Ascending aorta (tissue), 2 donors: ENCODE measurements at places on chromosomes 2 and 18.
A peak's percentile ranks its signal among the peaks of the same experiment; 100 is the strongest.

GRCh38 chr2:197296835-197297234 lies 13.7 kb downstream of the ANKRD44 start:
- no peak overlapping the region for H3K4me3 ChIP-seq
- DNase-seq, result no peak
- H3K27ac ChIP-seq, result no peak overlapping the region
- no peaks in the 10 kb centered on the region for H3K36me3 ChIP-seq

- DNase-seq, result no peak
- no peaks in the 10 kb centered on the region for H3K36me3 ChIP-seq
- H3K27ac ChIP-seq, result no peak overlapping the region
- H3K4me3 ChIP-seq, result no peak overlapping the region
Observed at GRCh38 chr18:5173646-5174045, 23.4 kb downstream of the AKAIN1 start.

GRCh38 chr18:22914633-22915032 lies 18.5 kb upstream of the RBBP8 start:
- H3K36me3 ChIP-seq, result no peaks in the 10 kb centered on the region
- DNase-seq, result no peak
- H3K4me3 ChIP-seq, result no peak overlapping the region
- H3K27ac ChIP-seq, result no peak overlapping the region

- H3K4me3 ChIP-seq, result no peak overlapping the region
- DNase-seq, result no peak
- no peaks in the 10 kb centered on the region for H3K27me3 ChIP-seq
- H3K27ac ChIP-seq, result no peak overlapping the region
- H3K4me1 ChIP-seq, result no peaks in the 10 kb centered on the region
Observed at GRCh38 chr2:88126772-88127637, 857 bp downstream of the FABP1 start.

DNA sequence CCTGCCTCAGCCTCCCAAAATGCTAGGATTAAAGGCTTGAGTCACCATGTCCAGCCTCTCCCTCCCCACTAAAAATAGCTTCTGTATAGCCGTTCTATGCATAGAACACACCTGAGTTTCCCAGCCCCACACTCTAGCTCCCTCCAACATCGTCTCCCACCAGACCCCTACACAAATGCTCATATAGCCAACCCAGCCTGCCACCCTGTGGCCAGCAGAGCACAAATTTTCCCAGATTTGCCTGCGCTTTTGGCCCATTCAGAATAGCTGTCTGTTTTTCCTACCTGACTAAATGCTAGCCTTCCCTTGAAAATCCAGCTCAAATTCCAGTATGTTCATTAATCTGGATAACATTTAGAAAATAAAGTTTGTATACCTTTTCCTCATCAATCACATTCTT lies 22.8 kb downstream of the TRABD2A start:
- H3K4me3 ChIP-seq, result no peak overlapping the region
- no peaks in the 10 kb centered on the region for H3K4me1 ChIP-seq
- no peaks in the 10 kb centered on the region for H3K36me3 ChIP-seq
- no peak overlapping the region for H3K27ac ChIP-seq
- DNase-seq, result no peak
- no peaks in the 10 kb centered on the region for H3K27me3 ChIP-seq

- no peak overlapping the region for H3K27ac ChIP-seq
- no peak overlapping the region for H3K4me3 ChIP-seq
- no peaks in the 10 kb centered on the region for H3K4me1 ChIP-seq
- no peaks in the 10 kb centered on the region for H3K27me3 ChIP-seq
Observed at GRCh38 chr2:42327125-42327524, 33.9 kb downstream of the COX7A2L start.

DNA sequence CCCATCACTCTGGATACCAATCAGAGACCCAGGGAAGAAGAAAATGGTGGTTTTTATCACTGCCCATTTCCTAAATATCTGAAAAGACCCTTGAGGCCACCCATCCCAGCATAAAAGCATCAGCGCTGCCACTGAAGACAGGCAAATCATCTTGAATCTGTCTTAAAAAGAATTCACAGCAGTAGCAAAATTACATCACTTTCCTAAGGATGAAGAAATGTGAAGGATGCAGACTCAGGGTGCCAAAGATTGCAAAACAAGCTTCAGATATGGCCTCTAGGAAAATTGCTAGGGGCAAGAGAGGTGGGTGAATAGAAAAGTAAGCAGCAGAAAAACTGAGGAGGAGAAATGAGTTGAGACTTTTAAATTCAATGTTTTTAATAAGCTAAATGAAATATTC lies 70.0 kb downstream of the SLC25A12 start:
- no peak for DNase-seq
- H3K4me3 ChIP-seq, result no peak overlapping the region
- H3K27ac ChIP-seq, result no peak overlapping the region

DNA sequence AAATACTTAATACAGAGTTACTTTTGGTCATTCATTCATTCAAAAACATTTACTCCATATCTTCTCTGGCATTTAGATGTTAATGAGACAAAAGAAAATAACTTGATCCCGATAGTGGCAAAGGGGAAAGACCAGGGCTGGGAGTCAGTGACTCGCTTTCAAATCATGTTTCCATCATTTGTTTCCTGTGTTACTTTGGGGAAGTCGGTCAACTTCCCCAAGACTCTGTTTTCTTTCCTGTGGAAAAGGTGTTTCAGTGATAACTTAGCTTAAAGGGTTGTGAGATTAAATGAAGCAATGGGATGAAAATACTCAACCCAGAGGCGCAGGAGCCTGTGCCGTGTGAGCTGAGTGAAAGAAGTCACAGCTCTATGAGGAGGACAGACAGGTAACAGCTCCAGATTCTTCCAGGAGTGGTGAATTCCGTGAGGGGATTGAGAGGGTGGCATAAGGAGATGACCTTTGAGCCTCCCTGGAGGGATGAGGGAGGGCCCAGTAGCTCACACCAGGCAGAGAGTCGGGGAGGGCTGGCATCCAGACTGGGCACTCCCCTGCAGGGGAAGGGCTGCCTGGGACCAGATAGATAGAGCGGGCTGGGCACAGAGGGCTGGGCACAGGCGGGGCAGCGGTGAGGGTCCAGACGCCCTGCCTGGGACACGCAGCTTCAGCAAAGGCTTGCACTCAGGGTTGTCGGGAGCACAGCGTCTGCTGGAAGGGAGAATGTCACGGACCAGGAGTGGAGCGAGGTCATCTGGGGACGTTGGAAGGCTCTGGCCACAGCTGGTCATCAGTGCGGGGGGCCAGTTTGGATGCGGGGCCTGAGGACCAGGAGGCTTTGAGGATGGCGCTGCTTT lies 70.1 kb downstream of the TSHZ1 start:
- no peak overlapping the region for H3K27ac ChIP-seq
- H3K27me3 ChIP-seq, result no peaks in the 10 kb centered on the region
- H3K4me1 ChIP-seq, result no peaks in the 10 kb centered on the region
- no peak overlapping the region for H3K4me3 ChIP-seq
- peaks cover 6% of the 10 kb centered on the region for H3K36me3 ChIP-seq

DNA sequence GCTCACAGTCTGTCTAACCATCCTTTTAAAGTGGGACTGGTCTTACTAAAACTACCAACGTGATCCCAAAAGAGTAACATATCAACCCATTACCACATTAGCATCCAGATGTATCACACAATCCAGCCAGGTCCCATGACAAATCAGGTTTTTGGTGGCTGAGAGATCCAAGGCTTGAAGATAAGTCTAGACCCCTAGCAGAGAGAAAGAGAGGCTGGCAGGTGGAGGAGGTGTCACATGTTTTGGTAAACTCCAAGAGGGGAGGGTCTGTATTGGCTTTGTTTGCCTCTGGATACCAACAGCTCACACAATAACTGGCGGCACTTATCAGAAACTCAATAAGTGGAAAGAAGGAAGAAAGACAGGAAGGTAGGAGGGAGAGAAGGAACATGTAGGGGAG lies 357.6 kb downstream of the SS18 start:
- no peaks in the 10 kb centered on the region for H3K36me3 ChIP-seq
- H3K27ac ChIP-seq, result no peak overlapping the region
- no peak overlapping the region for H3K4me3 ChIP-seq
- H3K4me1 ChIP-seq, result no peaks in the 10 kb centered on the region

- peaks cover 5% of the 10 kb centered on the region for H3K4me1 ChIP-seq
- H3K27me3 ChIP-seq, result no peaks in the 10 kb centered on the region
- peaks cover 6% of the 10 kb centered on the region for H3K36me3 ChIP-seq
- H3K27ac ChIP-seq, result no peak overlapping the region
Observed at GRCh38 chr2:238064376-238064775, 3.6 kb downstream of the SCLY start.

GRCh38 chr2:232142049-232142448 lies 180.5 kb downstream of the DIS3L2 start:
- no peaks in the 10 kb centered on the region for H3K27me3 ChIP-seq
- H3K27ac ChIP-seq, result no peak overlapping the region
- DNase-seq, result no peak
- no peak overlapping the region for H3K4me3 ChIP-seq
- no peaks in the 10 kb centered on the region for H3K4me1 ChIP-seq

- H3K27me3 ChIP-seq, result no peaks in the 10 kb centered on the region
- no peak overlapping the region for H3K4me3 ChIP-seq
- H3K27ac ChIP-seq, result no peak overlapping the region
- H3K4me1 ChIP-seq, result no peaks in the 10 kb centered on the region
Observed at GRCh38 chr2:9941996-9942390, 9.5 kb upstream of the GRHL1 start.

DNA sequence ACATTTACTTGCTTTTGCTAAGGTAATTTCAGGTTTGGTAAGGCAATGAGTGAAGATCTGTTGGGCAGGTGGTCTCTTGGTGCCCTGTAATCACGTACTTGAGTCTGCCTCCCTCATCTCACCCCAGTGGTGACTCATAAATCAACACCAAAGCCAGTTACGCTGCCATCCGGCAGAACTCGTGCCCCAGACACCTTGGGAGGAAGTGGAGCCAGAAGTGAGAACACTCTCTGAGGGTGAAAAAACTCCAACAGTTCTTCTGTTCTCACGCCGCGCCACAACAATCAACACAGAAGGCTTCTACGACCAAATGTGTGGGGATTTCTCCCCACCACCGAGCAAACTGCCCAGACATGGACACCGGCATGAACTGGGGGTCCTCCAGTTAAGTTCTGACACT lies 206.2 kb downstream of the ARL4C start:
- no peak overlapping the region for H3K4me3 ChIP-seq
- no peaks in the 10 kb centered on the region for H3K4me1 ChIP-seq
- peak; percentile 73 for DNase-seq
- H3K36me3 ChIP-seq, result no peaks in the 10 kb centered on the region

DNA sequence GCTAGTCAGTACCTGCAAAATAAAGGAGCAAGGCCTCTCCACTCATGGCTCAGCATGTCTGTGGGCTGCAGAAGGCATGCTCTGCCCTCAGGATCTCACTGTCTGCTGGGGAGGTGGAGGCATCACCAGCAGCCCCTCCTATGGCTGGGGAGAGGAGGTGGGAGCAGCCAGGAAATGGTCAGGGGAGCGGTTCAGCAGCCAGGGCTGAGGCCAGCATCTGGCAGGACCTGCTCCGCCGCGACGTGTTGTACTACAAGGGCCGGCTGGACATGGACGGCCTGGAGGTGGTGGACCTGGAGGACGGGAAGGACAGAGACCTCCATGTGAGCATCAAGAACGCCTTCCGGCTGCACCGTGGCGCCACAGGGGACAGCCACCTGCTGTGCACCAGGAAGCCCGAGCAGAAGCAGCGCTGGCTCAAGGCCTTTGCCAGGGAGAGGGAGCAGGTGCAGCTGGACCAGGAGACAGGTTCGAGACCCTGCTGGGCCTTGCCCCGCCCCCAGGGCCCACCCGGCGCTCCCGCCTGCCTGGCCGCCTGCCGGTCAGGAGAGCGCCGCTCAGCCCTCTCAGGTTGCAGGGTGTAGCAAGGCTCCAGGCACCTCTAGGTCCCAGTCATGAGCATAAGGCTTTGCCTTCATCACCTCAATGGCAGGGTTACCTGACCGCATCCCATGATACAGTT lies 49.0 kb downstream of the FAM168B start:
- H3K4me3 ChIP-seq, result no peak overlapping the region
- peaks cover 23% of the 10 kb centered on the region for H3K36me3 ChIP-seq
- H3K4me1 ChIP-seq, result no peaks in the 10 kb centered on the region
- no peak overlapping the region for H3K27ac ChIP-seq
- no peak for DNase-seq

GRCh38 chr2:132790207-132790785 lies 120.3 kb upstream of the LYPD1 start:
- no peak overlapping the region for H3K4me3 ChIP-seq
- H3K27me3 ChIP-seq, result no peaks in the 10 kb centered on the region
- H3K4me1 ChIP-seq, result no peaks in the 10 kb centered on the region
- no peak for DNase-seq
- no peak overlapping the region for H3K27ac ChIP-seq
- H3K36me3 ChIP-seq, result no peaks in the 10 kb centered on the region

- H3K27me3 ChIP-seq, result no peaks in the 10 kb centered on the region
- H3K27ac ChIP-seq, result peak overlapping the region; percentile 91
- H3K4me3 ChIP-seq, result peak overlapping the region; percentile 68
- H3K4me1 ChIP-seq, result peaks cover 7% of the 10 kb centered on the region
- H3K36me3 ChIP-seq, result peaks cover 14% of the 10 kb centered on the region
- DNase-seq, result peak; percentile 80
Observed at GRCh38 chr2:74457549-74458131, 598 bp upstream of the WBP1 start.

DNA sequence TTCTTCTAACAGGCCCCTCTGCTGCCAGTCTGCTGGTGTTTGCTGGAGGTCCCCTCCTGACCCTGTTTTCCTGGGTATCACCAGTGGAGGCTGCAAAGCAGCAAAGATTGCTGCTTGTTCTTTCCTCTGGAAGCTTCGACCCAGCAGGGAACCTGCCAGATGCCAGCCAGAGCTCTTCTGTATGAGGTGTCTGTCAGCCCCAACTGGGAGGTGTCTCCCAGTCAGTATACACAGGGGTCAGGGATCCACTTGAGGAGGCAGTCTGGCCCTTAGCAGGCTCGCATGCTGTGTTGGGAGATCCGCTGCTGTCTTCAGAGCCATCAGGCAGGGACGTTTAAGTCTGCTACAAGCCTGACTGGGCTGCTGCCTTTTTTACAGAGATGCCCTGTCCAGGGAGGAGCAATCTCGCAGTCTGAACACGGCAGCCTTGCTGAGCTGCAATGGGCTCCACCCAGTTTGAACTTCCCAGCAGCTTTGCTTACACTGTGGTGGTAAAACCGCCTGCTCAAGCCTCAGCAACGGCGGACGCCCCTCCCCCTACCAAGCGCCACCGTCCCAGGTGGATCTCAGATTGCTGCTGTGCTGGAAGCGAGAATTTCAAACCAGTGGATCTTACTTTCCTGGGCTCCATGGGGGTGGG lies 29.9 kb downstream of the CHCHD5 start:
- no peak overlapping the region for H3K27ac ChIP-seq
- no peak overlapping the region for H3K4me3 ChIP-seq
- H3K4me1 ChIP-seq, result no peaks in the 10 kb centered on the region

DNA sequence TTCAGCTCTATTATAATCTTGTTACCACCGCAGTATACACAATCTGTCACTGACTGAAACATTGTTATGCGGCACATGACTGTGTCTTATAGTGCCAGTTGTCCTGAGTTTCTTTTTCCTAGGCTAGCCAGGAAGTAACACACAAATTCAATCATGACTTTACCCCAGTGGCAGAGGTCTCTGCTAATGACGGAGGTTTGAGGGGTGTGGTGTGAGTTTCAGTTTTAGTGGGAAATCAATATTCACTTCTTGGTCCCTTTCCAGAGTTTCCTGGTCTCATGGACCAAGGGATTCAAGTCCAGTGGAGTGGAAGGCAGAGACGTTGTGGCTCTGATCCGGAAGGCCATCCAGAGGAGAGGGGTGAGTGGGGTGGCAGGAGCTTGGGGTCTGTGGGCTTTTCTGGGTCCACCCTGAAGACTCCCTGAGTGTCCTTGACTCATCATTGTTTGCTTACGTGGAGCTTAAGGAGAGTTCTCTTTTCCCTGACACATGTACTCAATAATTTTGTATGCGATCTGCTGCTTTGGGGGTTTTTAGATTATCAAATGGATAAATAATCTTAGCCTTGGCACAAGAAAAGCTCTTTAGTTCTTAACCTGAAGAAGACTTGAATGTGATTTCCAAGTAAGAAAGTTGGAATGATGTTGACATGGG lies 39.2 kb downstream of the HK2 start:
- no peak for DNase-seq
- H3K36me3 ChIP-seq, result peaks cover 12% of the 10 kb centered on the region
- peaks cover 3% of the 10 kb centered on the region for H3K4me1 ChIP-seq
- no peak overlapping the region for H3K27ac ChIP-seq
- no peak overlapping the region for H3K4me3 ChIP-seq
